ENCODE measurements at places on chromosomes 6 and 20.

GRCh38 chr20:63889241-63890200, 5.4 kb upstream of the DNAJC5 start:
- DNase-seq: no peak

DNA sequence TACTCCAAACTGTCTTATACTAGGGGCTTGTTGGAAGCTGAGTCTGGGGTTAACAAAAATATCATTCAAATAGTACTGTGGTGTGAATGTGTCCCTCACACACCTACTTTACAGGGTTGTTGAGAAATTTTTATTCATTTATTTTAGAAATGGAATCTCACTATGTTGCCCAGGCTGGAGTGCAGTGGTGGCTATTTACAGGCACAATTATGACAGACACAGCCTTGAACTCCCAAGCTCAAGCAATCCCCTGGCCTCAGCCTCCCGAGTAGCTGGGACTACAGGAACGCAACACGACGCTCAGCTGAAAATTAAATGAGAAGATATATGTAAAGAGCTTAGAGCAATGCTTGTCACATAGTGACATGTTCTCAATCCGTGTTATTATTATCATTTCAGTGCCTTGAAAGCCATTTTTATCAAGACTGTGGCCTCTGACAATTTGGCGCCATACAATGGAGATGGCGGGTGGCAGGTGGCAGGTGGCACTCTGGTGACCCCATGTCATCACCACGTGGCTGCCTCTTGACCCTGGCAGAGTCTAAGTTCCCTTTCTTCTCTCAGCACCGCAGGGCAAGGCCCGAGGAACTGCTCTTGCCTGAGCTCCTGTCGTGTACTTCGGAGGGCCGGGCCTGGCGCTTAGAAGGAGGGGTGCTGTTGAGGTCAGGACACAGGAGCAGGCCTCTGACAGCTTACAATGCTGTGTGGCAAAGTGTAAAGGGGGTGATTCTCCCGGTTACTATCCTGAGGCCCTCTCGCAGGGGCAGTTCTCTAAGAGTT, 64.5 kb downstream of the STX11 start:
- DNase-seq: no peak

DNA sequence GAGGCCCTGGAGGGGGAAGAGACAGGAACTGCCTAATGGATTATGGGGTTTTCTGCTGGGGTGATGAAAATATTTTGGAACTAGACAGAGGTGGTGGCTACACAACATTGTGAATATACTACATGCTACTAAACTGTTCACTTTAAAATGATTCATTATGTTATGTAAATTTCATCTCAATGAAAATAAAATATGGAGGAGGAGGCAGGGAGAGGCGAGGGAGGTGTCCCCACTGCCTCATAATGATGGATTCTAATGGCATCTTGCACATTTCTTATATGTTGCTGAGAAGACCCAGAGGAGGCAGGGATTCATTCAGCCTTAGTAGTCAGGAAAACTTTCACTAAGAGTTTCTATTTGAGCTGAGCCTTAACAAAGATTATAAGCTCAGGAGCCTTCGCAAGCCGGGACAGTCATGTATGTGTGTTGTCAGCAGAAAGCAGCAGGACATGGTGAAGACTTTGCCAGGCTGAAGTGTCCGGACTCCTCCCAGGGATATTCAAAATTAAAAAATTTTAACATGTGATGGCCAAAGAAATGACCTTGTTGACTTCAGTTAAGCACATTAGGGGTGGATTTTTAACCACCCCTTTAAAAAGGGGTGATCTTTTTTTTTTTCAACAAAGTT, 158.6 kb upstream of the PCSK2 start:
- DNase-seq: no peak

- DNase-seq: no peak
Observed at GRCh38 chr6:108868647-108869046, 20.4 kb downstream of the ARMC2 start.

DNA sequence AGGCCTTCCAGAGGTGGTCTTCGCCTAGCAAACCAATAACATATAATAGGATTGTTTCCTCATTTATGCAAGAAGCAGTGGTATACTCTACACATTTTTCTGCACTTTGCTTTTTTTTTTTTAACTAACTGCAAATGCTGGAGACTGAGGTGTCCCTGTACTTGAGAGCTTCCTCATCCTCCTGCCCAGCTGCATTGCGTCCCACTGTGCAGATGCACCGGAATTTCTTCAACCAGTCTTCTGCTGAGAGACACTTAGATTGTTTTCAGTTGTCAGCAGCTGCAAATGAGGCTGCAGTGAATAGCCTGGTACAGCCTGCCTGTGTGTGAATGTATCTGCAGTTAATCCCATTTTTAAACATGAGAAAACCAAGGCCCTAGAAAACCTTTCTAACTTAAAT, 11.5 kb downstream of the FGD2 start:
- no peak for DNase-seq

DNA sequence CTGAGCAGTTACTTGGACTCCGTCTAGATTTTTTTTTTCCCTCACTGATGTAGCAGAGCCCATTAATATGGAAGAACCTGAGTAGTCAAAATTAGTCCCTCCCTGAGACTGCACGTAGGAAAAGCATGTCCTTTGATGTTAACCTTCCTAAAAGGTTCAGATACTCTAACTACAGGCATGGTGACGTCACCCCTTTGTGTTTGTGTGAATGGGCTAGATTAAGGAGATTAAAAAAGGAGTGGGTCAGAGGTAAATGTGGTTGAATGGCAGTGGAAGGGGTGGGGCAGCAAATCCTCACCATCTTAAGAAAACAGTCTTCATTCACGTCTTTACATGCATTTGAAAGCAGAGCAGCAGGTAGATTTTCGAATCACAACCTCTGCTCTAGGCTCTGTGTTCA, 521.1 kb downstream of the TFAP2B start:
- DNase-seq: peak; percentile 29

GRCh38 chr6:169702840-169703246, 917 bp downstream of the C6orf120 start:
- DNase-seq: no peak

GRCh38 chr6:73011945-73012344, 213.4 kb downstream of the KHDC1L start:
- no peak for DNase-seq

DNA sequence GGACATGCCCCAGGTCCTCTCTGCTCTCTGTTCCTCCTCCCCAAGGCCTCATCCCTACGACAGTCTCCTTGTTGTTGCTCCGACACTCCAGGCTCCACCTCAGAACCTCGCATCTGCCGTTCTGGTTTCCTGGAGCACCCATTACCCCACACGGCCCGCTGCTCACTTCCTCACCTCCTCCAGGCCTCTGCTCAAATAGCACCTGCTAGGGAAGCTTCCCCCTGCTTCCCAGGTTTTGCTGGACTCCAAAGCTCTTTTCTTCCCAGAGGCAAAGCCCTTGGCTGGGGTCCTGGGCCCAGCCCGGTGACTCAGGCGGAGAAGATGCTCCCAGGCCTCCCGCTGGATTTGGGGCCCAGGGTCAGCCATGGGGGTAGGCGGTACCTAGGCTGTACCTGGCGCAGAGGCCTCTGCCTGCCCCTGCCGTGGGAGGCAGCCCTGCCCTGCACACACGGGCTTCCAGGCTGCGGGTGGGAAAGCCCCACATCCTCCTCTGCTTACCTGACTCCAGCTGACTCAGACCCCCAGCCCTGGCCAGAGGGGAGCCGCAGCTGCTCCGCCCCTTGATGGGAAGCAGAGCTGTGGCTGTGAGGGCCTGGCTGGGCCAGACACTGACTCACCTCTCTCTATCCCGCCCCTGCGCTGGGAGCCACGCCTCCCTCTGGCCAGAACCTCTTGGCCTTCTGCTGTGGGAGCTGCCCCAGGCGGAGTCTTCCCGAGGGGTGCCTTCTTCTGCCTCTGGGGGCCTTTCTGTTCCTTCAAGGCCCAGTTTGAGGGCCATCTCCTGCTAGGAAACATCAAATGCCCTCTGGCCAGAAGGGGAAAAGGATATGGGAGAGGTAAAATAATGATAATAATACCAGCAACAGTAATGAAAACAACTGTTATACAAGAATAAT, 130.5 kb downstream of the CEBPB start:
- DNase-seq: peak; percentile 94

GRCh38 chr6:28758818-28759235, 165.0 kb downstream of the TRIM27 start:
- DNase-seq: no peak

GRCh38 chr6:124963831-124964763, 1.9 kb downstream of the RNF217 start:
- DNase-seq: no peak

Data from H9 (cell line).